Fibroblast of lung (primary cell): ENCODE measurements at places on chromosomes 4 and X.

DNA sequence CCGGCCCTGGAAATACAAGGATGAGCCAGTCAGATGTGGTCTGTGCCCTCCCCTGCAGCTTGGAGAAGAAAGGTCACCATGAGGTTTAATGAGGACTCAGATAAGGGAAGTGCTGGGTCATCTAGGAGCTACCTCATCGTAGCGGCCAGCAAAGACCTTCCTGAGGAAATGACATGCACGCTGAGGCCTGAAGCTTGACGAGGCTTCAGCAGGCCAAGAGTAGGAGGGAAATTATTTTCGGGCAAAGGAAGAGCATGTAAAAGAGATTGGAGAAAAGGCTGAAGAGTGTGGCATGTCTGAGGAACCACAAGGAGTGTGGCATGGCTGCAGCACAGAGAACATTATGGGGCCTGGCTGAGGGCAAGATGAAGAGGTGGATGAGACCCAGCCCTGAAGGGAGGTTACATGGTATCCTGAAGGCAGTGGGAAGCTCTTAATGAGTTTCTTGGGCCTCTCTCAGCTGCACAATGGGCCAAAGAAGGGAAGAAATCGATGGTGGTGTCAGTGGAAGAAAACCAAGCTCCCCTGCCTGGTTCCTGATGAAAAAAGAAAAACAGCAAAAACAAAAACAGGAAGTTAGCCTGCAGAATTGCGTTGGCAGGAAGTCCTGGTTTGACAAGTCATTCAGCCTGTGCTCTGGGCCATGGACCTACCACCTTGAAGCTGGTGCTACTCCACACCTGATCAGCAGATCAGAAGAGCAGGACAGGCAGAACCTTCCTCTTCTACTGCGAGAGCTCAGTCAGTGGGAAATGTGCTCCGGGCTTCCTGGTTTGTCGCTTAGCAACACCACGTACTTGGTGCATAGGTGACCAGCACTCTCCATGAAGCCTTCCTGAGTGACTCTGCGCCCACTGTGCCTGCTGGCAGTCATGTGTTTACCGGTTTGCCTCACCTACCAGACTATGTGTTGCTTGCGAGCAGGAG is 134.5 kb upstream of the KLF3 start:
- DNase-seq = no peak

DNA sequence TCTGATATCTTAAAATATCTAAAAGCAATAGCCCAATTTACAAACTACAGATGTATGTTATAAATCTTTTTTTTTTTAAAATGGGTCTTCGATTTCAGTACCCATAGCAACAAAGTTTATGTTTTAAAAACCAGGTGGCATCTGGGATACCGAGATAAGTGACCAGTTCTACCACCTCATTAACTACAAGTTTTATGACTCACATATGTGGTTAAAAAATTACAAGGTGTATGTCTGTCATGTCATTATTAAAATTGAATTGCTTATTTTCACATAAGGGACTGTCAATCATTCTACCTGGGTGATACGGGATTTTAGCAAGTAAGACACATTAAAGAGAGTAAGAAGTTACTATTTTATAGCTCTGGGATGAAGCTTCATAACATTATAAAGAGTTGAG is 192.0 kb upstream of the ETNPPL start:
- no peak for DNase-seq

DNA sequence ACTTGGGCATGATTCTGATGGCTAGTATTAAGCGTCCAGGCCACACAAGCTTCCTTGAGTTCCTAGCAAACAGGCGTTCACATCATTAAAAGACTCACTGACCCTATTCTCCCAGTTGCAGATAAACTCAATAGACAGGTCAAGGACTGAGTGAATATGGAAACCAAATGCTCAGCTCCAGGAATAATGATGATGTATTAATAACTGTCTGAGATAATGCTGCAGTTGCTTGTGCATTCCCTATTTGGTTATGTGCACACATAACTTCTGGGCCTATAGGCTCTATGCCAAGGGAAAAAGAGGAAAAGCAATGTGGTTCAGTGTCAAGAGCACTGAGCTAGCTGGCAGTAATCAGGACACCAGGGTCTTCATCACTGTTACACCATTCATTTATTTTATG is 3.5 kb downstream of the RAB9B start:
- no peak for DNase-seq

DNA sequence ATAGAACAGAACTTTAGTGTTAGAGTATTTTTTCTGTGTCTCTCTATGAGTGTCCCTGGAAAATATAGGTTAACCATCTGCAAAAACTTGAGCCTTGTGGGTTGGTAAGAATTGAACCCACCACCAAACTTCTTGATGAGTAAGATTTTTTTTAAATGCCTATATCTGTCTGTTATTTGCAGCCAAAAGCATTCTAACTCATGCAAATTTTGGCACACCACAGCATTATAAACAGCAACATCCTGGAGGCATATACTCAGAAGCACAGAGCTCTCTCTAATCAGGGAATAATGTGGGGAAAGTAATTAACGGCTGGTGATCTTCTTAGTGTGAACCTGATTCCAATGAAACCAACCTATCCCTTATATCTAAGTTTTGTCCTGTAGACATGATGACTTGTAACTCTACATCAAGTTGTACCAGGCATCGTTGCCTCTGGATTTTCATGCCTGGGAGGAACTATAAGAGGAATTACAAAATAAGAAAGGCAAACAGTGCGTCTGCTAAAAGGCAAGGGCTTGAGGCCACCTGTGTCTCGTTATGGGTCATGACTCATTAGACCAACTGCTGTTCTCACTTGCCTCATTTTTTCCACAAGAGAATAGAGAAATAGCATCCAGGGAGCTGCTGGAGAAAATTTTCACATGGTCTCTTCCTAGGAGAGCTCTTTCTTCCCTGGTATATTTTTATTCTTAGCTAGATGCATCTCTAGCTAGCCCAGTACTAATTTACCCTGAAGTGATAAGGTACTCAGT is 202.4 kb downstream of the CHIC2 start:
- peak; percentile 94 for DNase-seq

DNA sequence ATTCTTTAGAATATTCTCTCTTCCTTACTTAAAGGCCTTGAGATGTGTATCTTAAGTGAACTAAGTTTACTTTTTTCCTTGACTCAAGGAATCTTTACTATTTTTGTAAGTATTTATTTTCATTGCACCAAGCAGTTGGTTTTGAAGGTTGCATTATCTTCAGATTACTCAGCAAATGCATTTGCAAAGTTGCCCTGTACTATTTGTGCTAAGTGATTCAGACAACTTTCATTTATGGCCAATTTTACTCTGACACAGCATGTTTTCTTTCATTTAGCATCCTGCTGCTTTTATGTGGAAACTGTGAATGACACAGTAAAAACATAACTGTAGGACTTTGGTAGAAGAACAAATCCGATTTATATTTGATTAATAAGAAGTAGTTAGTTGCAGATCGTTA is 191.0 kb downstream of the CCSER1 start:
- peak; percentile 93 for DNase-seq

DNA sequence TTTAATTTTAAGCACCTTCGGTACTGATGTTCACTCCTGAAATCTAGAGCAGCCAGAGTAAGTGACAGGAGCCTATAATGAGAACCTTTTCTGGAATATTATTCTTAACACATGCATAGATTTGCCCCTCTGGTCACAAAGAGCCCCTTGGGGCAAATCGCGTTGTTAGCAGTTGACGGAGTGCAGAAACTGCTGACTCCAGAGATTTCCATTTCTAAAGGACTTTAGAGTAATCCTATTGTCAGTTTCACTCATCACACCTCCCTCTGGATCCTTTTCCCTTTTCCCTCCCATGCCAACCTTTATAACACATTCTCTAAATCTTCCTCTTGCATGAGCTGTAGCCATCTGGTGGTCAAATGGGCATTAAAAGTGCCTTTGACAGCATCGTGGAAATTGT is 264.9 kb upstream of the PRPS2 start:
- DNase-seq = no peak

DNA sequence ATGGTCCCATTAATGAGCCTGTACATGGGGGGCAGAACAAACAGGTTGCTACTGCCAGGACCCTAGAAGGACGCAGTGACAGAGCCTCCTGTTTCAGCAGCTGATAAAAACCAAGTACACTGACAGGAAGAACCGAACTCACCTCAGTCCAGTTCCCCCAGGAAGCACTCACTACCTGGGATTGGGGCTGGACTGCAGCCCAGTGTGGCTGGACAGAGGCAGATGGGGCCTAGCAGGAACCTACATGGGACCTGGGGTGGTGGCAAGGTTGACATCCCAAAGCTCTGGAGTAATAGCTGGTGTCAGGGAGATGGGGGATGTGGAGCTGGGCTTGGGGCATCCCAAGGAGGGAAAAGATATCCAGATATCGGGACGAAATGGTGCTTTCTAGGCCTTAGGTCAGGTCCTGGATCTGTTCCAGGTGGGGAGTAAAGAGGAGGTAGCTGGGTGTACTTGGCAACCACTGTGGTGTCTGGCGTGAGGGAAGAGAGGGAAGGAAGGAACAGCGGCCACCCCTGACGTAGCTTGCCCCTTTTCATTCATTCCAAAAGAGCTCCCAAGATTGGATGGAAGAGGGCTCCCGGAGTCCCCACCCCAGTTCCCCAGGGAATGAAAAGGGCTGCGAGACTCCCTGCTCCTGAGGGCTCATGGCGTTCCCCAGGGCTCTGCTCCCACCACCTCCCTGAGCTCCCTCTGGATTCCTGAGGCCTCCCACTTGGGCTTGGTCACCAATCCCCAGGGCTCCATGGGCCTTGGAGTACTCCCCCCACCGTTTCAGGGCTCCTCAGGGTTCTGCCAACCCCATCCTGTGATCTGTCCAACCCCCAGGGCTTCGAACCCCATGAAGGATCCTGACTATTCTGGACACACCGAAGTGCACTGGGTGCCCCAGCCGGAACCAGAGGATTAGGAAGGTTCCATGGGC is 4.5 kb downstream of the EMD start:
- DNase-seq = peak; percentile 7

DNA sequence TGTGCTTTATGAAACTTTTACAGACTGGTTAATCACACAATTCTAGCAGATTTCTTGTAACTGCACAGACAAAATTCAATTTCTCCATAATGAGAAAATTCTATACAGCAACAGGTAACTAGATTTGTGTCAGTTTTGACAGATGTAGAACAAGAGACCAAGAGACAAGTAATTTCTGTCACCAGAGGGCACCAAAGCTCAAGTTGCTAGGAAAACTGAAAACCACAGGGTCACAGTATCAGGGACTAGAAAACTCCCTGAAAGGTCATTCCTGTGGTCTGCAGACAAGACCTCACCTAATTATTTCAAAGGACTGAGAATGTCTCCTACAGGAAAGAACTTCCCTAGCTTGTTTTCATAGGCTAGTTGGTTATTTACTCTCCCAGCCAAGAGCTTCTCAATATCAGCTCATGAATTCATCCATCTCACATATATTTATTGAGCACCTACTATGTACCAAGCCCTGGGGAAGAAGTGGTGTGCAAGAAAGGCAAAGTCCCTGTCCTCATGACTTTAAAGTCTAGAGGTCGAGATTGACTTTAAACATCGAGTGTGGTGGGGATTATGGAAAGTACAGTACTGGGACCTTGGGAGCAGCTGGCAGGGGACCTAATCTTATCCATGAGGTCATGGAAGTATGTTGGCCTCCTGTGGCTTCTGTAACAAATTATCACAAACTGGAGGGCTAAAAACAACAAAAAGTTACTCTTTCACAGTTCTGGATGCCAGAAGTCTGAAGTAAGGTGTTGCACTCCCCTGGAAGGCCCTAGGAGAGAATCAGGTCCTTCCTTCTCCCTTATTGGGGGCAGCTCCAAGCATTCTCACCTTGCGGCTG is 47.8 kb upstream of the SETD7 start:
- peak; percentile 52 for DNase-seq

GRCh38 chr4:123102897-123103471 is 180.6 kb upstream of the NUDT6 start:
- peak; percentile 79 for DNase-seq

GRCh38 chr4:176436293-176436973 is 116.7 kb downstream of the SPCS3 start:
- DNase-seq = peak; percentile 58

DNA sequence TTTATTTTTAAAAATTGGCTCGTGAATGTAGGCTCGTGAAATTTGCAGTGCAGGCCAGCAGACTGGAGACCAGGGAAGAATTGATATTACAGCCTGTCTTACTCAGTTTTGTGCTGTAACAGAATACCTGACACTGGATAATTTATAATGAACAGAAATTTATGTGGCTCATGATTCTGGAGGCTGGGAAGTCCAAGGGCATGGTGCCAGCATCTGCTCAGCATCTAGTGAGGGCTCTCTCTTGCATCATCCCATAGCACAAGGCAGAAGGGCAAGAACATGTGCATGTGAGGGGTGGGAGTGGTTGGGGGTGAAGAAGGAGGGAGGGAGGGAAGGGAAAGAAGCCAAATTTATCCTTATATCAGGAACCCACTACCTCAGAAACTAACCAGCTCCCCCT is 13.7 kb upstream of the CLTRN start:
- no peak for DNase-seq

DNA sequence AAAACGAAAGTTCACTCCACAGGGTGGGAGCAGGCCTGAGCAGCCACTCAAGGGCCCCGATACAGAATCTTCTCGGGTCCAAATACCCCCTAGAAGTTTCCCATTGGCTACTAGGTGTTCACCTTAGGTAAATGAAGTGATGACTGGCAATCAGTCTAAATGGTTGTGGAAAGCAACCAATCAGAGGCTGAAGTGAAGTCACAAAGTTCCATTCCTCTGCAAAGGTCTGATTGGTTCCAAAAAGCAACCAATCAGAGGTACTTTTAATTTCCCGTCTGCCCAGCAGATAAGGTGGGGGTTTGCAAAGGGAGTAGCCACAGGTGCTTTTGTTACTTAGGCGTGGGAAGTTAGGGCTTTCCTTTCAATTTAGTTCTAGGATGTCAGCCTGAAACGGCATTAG is 58.2 kb upstream of the NKAP start:
- no peak for DNase-seq

DNA sequence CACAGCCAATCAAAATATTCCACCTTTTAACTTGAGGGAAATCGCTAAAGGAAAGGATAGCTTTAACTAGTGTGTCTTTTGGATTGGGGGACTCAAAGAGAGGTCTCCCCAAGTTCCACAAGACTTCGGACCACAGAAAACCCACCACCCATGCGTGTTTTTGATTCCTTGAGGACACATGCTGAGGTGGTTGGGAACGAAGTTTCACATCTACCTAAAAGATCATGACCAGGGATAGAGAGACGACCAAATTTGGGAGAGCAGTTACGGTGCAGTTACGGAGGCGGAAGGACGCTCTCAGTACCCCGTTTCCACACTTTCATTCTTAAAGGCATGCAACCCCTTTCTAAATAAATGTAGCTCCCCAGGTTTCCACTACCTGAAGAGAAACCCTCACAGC is 1.1 kb downstream of the PCYT1B start:
- DNase-seq = no peak

GRCh38 chr4:59759082-59759825 is 1440.9 kb upstream of the ADGRL3 start:
- no peak for DNase-seq
